ENCODE measurements at places on chromosomes 1 and 21.
A peak's percentile ranks its signal among the peaks of the same experiment; 100 is the strongest.

DNA sequence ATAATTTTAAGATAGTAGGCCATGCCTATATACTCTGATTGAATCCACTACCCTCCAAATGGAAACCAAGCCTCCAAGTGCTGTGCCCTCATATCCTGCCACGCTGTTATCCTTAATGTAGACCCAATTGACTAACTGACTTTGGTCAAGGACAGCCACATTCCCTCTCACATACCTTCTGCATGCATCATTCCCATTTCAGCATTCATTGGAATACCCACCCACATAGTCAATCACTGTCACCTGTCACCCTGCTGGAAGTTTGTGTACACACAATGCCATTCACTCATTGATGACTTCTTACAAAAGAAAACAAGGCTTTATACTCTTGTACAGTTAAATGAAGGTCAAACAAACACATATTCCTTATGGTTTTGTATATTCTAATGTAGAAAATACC, 221.1 kb upstream of the PBX1 start:
- no peak for DNase-seq

DNA sequence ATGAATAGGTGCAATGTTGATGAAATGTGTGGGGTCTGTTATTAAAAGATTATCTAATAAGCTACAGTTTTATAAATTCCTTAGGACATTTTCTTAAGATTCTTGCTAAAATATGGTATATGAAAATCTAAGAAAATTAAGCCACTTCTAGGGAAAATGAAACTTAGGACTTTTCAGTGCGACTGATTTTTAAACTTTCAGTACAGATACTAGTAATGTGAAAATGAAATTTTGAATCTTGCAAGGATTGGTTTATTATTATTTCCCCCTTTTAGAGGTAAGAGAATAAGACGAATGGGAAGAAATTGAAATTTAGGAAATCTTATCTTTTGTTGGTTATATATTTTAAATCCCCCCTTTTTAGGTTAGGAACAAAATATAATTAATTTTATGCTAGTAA, 16.4 kb downstream of the CAPZA1 start:
- DNase-seq = no peak

DNA sequence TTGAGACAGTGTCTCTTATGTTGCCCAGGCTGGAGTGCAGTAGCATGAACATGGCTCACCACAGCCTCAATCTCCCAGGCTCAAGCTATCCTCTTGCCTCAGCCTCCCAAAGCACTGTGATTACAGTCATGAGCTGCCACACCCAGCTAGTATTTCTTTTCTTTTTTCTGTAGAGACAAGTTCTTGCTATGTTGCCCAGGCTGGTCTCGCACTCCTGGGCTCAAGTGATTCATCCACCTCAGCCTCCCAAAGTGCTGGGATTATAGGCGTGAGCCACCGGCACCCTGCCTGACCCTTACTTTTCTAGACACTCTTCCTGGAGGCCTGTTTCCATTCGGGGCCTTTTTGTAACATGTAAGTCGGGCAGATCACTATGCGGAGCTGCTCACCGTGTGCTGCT, 30.1 kb upstream of the SRP9 start:
- no peak for DNase-seq

DNA sequence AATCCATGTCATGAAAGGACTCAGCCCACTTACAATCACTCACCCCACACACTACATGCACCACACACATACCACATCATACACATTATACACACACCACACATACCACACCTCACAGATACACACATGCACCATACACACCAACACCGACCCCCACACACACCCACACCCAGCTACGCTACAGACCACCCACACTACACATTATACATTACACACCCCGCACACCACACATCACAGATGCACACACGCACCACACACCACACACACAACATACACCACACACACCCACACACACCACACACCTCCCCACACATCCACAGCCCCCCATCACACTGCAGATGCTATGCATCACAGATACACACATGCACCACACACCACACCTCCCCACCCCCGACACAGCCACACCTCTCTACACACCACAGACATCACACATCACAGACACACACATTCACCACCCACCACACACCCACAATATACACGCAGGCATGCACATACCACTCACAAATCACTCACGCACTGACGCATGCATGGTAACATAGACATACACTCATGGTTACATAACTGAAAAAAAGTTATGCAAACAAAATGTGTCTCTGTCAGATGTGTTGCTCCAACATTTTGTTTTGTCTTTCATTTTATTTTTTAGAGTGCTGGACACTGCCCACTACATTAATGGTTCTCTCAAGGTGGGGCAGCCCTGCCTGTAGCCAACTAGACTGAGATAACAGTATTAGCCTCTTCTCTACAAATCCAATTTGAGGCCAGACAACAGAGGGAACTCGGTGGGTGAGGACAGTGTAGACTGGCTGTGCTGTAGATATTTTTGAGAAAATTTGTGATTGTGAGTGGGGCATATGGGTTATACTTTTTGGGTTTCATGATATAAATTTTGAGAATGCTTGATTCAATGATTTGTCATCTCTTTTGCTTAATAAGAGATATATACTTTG, 15.2 kb upstream of the PGBD2 start:
- no peak for DNase-seq

DNA sequence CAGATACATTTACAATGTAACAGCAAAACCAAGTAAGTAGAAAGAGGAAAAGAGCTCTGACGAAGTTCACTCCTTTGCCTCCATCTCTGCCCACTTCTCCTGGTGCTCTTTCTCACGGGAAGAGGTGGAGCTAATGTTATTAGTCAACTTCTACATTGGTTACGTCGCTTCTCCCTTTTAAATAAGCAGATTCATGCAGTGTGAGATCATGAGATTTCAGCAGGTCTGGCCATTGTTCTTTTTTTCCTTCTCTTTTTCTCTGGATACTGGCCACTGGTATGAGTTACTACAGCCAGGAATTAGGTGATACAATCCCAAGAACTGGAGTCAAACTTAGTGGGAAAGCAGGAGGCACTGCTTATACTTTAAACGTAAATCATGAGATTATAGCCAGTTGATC, 207.1 kb downstream of the AKT3 start:
- DNase-seq = no peak

DNA sequence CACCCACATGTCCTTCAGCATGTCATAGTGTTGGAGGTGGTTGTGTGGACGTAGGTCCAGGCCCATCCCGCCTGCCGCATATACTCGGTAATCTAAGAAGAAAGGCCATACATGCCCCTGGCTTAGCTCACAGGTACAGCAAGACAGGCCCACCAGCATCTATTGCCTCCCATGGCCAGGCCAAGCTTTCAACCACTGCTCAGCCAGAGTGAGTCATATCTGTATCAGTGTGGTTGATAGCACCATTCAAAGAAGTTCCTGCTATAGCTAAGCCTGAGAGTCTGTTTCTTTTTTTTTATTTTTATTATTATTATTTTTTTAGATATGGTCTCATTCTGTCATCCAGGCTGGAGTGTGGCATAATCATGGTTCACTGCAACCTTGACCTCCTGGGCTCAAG, 17.0 kb downstream of the KLHDC8A start:
- no peak for DNase-seq

DNA sequence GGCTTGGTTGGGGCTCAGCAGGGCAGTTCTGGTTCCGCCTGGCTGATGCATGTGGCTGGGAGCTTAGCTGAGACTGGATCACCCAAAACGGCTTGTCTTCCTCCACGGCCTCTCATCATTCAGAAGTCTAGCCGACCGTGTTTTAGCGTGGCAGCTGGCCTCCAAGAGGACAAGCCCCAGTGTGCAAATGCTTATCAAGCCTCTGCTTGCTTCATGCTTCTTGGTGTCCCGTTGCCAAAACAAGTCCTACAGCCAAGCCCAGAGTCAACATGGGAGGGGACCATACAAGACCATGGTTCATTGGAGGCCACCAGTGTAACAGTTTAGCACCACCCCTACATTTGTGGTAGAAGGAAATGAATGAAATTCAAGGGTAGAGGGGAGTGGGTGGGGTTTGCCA, 10.5 kb upstream of the KDF1 start:
- DNase-seq = no peak

- DNase-seq = no peak
Observed at GRCh38 chr1:183926983-183927382, 110.5 kb downstream of the COLGALT2 start.

DNA sequence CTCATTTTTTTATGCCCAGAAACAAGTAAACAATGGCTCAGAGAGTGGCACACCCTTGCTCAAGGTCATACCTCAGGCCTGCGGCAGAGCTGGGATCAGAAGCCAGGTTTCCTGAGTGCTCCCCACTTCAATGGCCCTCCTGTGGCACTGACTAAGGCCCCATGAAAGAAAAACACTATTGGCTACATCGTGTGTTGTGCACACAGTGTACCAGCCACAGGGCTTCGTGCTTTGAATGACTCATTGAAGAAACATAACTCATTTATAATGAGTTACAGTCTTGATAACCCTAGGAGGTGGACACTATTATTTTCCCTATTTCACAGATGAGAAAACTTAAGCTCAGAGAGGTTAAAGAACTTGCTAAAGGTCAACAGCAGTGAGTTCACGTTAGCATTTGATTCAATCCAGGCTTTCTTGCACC, 91.2 kb downstream of the TRABD2B start:
- DNase-seq = peak; percentile 48

GRCh38 chr1:41412748-41413147, 51.5 kb downstream of the FOXO6 start:
- peak; percentile 88 for DNase-seq

- no peak for DNase-seq
Observed at GRCh38 chr1:80799457-80799856, 1001.3 kb upstream of the ADGRL2 start.

DNA sequence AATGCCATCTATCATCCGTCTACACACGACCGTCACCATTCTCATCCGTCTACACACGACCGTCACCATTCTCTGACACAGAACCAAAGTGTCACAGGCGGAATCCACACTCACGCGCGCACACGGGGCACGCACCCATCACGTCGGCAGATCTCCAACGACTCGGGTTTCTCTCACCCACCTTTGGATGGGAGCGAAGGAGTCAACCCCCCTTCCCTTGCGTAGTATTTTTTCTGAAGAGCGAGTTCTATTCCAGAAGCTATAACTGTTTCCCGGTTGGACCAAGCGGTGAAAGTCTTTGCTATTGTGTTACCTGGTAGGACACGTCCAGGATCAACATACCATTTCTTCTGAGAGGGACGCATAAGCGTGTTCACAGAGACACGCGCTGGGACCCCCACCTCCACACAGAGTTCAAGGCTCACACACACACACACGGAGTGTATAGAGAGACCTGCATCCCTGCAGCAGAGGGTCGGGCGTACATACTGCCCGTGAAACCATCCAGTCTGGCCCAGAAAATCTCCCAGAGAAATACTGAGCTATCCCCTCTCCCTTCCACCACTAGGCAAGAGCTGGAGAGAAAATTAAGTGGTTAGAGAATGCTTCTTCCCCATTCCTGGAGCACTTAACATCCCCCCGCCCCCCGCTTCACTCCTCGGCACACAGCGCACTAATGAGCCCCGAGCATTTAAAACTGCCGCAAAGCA, 741 bp downstream of the DUSP10 start:
- no peak for DNase-seq

GRCh38 chr1:226046240-226046639, 16.3 kb upstream of the H3-3A start:
- no peak for DNase-seq

DNA sequence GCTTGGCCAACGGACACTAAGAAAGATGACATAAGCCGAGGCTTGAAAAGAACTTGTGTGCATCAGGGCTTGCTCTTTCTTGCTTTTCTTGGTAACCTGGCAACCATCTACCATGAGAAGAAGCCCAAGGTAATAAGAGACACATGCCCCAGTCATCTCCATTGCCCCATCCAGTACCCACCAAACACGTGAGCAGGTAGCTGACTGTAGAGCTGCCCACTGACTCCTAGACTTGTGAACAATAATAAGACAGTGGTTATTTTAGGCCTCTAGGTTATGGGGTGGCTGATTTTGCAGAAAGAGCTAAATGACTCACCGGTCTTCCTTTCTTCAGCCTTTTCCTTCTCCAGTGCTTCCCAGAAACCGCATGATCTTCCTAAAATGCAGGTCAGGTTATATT, 105.0 kb upstream of the JUN start:
- DNase-seq = no peak

Data from NCI-H510A (cell line).